ENCODE measurements at places on chromosomes 3 and 15.

DNA sequence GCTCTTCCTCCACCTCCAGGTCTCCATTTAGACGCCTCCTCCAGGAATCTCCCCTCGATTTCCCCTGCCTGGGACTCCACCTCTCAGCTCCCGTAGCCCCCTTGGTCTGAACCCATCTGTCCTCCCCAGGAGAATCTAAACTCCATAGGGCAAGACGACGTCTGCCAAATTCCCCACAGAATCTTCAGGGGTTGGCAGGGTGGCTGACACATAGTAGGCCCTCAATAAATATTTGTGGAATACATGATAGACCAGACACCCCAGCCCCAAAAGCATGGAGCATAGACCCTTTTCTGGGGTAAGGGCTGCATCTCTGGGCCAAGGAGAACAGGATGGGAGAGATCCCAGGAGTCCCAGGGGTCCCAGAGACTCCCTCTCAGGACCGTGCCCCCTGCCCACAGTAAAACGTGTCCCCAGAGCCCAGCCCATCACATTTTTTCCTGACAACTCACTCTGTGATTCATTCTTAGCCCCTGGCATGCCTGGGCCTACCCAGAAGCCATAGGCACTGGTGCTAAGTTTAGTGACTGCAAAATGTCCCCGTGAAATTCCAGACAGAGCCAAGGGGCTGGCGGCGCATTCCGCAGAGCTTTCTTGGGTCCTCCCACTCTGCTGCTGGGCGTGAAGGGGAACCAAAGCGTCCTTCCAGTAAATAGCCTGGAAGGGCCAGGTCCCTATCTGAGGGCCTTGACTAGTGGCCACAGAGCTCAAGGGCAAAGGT, 78.0 kb upstream of the SLC6A6 start:
- DNase-seq, result no peak

DNA sequence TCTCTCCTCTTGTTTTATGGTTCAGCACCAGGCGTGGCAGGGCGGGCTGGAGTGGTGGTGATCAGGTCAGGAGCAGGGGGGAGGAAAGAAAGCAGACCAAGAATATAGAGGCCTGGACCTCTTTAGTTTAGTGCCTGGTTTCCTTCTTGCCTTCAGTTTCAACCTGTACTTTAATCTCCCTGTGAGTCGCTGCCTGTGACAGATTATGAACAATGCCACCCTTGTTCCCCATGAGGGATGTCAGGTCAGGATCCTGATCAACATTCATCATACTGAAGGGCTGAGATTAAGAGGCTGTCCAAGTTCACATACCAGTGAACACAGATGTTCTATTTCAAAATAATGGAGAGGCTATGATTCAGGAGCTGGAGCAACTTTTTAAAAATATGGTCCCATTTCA, 11.4 kb downstream of the ENTPD3 start:
- DNase-seq, result no peak

DNA sequence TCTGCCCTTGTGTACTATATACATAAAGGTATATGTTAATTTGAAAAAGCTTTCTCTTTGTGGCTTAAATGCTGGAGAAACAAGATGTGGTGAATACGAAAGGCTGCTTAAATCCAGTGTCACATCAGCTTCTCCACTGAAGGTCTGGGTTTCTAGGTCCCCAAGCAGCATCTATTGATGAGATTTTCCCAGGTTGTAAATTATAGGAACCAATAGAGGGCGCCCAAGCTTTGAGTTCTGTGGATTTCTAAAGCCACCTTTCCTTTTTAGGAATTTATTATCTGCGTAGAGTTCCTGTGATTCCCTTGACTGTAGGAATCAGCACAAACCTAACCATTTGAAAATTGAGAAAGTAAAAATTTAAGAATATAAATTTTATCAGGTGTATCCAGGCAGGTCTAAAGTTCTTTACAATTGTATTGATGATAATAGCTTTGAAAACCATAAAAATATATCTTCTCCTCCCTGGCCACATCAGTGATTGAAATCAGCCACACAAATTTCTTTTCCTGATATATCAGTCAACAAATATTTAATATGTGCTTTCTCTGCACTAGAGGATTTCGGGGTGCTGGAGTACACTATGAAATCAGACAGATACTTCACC, 88.3 kb upstream of the ADAMTSL3 start:
- no peak for DNase-seq

DNA sequence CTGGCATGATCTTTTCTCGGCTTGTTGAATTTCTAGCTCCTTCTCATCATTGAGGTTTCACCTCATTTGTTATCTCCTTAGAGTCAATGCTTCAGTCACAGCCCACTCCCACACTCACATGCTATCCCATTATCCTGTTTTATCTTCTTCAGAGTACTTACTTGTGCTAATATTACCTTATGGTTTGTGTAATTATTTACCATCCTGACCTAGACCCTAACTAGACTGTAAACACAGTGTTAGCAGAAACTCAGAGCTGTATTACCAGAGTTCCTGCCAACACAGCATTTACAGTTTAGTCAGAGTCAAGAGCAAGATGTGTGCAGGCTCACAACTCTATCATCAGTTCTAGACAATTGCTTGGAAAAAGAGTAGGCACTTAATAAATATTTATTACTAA, 144.7 kb downstream of the OTOL1 start:
- no peak for DNase-seq

DNA sequence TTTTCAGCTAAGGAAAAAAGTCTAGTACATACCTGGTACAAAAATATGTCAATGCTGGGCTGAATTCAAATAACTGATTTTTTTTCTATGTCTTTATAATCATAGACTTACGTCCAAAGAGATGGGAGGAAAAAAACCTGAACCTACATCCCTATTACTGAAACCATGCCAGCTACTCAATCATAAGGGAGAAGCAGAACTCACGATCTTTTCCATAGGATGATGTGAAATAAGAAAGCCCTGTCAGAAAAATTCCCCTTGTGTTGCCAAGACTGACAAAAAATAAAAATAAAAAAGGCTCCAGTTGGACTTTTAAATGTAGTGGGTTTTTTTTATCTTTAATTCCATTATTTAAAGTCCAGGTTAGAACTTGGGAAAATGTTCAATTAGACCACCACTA, 3.3 kb downstream of the MSL2 start:
- DNase-seq, result no peak

DNA sequence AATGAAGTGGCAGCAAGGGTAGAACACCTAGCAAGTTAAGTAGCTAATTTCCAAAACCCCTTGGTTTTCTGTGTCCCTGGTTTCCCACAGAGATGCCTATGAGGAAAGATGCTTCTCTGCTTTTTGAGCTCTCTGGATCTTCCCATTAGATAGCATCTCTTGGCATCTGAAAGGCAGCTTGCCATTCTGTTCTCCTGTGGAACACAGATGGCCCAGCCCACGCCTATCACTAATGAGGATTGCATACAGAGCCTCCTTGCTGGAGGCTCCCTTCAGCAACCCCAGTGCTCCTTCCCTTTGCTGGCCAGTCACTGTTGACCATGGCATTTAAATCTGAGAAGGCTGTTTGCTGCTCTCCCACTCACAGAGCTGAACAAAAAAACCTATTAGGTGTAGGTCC, 34.4 kb upstream of the ETV5 start:
- DNase-seq, result no peak

- no peak for DNase-seq
These were observed 23.9 kb downstream of the ILDR1 start for GRCh38 chr3:121998030-121998580.

DNA sequence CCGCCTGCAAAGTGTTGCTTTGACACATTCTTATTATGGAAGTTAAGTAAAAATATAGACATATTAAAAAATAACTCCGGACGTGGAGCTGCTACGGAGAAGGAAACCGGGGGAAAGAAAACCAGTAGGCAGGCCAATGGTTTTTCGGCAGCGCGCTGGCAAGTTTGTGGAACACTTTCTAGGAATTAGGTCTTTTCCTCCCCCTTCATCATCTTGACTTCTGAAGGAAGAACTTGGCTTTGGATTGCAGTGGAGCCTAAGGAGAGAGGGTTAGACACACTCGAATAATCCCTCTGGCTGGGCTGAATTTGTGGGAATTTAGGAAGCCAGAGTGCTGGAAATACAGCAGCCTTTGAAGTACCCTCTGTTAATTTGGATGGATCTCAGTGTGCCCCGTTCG, 317 bp downstream of the ROBO2 start:
- no peak for DNase-seq

GRCh38 chr3:108847187-108847586, 24.6 kb downstream of the TRAT1 start:
- DNase-seq, result no peak

- no peak for DNase-seq
These were observed 62.5 kb downstream of the POLQ start for GRCh38 chr3:121483290-121483689.

GRCh38 chr3:119779731-119780383, 2.0 kb upstream of the NR1I2 start:
- DNase-seq, result no peak

DNA sequence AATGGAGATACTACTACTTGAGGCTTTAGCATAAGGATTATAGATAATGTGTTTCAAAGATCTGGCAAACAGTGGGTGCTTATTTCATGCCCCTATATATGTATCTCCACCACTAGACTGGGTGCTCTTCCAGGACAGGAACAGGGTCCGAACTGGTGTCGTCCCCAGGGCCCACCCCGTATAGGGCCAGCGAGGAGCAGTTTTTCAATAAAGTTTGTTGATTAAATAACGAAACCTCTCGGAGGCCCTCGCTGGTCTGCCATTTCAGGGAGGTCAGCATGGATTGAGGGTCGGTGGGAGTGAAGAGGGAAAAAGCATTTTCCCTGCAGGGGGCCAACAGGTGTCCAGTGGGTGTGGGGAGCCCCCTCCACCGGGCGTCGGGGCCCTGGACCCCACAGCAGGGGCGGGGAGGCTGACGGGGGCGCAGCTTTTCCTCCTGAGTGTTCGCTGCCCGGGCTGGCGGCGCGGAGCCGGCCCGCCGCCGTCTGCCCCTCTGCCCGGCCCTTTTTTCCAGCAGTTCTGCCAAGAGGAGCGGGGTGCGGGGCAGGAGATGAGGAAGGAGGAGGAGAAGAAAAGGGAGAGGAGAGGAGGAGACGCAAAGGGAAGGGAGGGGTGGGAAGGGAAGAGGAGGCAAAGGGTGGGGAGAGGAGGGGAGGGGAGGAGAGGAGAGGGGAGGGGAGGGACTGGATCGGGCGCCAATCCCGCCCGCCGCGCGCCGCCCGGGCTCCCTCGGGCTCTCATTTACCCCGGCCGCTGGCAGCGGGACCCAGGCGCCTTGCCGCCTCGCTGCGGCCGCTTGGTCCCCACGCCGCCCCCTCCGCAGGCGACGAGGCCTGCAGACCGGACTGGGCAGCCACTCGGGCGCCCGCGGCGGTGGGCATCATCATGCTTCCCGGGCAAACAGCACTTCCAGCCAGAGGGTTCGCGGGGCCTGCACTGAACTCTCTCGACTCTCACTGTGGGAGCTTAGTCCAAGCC, 66.3 kb downstream of the ISG20 start:
- DNase-seq, result peak; percentile 69

- DNase-seq, result no peak
These were observed 26.2 kb downstream of the RARB start for GRCh38 chr3:25454005-25454927.

- no peak for DNase-seq
These were observed 16.2 kb upstream of the XIRP1 start for GRCh38 chr3:39208463-39209055.

DNA sequence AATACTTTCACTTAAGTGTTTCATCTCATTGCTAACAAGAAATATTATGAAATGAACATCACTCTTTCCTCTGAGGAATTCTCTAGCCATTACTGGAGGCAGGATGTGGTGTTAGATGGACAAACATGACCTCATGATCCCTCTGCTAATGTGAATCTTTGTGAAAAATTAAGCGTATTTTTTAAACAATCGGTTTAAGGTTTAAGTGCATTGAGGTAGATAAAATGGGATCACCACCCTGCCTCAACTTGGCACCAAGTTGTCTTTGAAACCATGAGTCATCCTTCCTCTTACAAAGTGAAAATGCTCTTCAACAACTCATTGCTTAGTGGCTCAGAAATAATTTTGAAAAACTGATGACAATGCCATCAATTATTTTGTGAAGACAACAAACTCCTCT, 76.0 kb upstream of the DCBLD2 start:
- no peak for DNase-seq

DNA sequence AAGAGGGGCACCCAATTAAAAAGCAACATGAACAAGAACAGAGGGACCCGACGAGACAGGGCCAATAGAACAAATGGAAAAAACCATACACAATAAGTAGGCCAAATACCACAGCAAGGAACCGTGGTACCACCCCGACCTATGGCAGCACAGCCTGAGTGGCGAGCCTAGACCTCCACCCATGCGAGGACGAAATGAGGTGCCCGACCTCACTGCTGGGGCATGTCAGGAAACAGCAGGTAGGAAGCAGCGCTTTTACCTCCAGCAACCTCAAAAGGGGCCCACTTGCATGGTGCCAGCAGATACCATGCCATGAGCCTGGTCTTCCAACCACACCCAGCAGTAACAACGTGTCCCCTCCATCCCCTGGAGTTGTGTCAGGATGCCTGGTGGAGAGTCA, 77.9 kb downstream of the PCSK6 start:
- no peak for DNase-seq

GRCh38 chr3:13072600-13073325, 466 bp downstream of the IQSEC1 start:
- DNase-seq, result no peak

GRCh38 chr15:33292717-33293307, 18.0 kb upstream of the RYR3 start:
- DNase-seq, result no peak

GRCh38 chr3:90132197-90132596, 1024.8 kb downstream of the EPHA3 start:
- no peak for DNase-seq

DNA sequence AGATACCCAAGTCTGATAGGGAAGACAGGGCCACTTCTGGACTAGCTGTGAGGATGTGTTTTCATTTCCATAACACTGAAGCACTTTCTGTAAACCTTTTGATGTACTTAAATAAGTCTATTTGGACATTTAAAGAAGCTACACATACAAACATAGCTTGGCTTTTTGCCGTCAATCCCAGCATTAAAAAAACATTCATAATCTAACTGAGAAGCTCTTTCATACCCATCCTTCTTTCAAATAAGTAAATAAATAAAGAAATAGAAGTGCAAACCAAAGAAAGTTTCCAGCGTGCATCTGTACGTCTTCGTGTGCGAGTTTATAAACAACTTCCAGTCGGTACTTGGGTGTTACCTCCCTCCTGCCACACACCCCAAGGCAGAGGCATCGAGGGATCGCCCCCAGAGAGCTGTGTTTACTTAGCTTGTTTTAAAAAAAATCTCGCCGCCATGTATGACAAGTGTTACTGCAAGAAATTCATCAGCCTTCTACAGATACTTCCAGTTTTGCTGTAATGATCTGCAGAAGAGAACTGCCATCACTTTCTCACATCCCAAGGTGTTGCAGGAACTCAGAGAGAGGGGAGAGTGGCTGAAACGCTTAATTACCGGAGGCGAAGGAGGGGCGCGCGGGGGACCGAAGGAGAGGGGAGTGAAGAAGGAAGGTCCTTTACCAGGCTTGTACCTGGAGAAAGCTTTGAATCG, 9.0 kb upstream of the MEIS2 start:
- DNase-seq, result no peak

Measured in RWPE2 (cell line).